ENCODE measurements at places on chromosomes 1 and 21.

DNA sequence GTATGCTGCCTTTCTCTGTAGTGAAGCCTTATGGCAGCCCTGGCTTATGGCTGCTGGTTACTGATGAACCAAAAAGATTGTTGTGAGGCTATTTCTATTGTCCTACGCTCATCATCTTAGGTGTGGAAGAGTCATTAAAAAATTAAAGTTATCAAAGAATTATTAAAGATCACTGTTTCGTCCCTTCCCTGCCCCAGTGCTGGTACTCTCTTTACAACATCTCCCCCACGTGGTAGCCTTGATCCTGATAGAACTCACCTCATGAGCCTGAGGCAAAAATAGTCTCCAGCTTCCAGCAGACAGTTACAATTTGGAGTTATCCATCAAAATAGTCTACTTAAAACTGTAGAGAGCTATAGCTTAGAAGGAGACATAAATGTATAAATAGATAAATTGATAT, 201.5 kb downstream of the S1PR1 start:
- DNase-seq: peak; percentile 50

- DNase-seq: no peak
Measured at GRCh38 chr1:230124186-230125128, 57.4 kb downstream of the GALNT2 start.

DNA sequence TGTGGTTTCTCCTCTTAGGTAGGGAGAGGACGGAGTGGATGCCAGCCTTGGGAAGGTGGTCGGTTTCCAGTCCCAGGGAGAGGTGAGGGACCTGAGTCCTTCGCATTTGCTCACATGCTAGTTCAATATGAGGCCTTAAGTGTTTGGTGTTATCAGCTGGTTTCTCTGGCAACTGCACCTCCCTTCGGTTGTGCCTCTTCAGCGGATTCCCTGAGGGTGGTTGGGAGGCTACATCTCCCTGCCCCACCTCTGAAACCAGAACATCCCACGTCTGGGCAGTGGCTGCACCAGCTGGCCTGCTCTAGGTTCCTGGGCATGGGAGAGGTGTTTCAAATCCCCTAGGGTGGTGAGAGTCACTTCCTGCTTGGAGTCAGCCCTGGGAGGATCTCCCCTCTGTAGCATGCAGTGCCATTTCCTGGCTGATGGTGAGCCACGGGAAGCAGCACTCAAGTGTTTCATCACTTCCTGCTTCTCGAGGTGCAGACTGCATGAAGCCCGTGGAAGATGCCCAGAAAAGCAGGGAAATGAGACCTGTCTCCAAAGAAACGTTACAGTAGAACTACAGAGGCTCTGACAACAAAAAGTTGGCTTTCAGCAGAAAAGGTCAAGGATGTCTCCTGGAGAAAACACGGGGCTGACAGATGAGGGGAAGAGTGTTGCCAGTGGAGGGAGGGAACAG, 4.5 kb downstream of the TMEM125 start:
- DNase-seq: peak; percentile 37

- no peak for DNase-seq
Measured at GRCh38 chr1:162233937-162234336, 142.7 kb downstream of the SPATA46 start.

GRCh38 chr1:215201283-215201682, 118.7 kb downstream of the KCNK2 start:
- no peak for DNase-seq

GRCh38 chr1:154870115-154870571, at the start of gene KCNN3:
KCNN3 (minus strand) TSS chr1:154870281; CDS start chr1:154869964, 317 bp downstream.
- peak; percentile 99 for DNase-seq

GRCh38 chr1:220572416-220572815, 44.5 kb downstream of the MARK1 start:
- no peak for DNase-seq

- no peak for DNase-seq
Measured at GRCh38 chr1:10961300-10961833, 51.1 kb upstream of the TARDBP start.

GRCh38 chr1:172549621-172550280, 16.8 kb downstream of the SUCO start:
- DNase-seq: no peak

GRCh38 chr1:166908942-166909341, 32.9 kb upstream of the TADA1 start:
- no peak for DNase-seq

DNA sequence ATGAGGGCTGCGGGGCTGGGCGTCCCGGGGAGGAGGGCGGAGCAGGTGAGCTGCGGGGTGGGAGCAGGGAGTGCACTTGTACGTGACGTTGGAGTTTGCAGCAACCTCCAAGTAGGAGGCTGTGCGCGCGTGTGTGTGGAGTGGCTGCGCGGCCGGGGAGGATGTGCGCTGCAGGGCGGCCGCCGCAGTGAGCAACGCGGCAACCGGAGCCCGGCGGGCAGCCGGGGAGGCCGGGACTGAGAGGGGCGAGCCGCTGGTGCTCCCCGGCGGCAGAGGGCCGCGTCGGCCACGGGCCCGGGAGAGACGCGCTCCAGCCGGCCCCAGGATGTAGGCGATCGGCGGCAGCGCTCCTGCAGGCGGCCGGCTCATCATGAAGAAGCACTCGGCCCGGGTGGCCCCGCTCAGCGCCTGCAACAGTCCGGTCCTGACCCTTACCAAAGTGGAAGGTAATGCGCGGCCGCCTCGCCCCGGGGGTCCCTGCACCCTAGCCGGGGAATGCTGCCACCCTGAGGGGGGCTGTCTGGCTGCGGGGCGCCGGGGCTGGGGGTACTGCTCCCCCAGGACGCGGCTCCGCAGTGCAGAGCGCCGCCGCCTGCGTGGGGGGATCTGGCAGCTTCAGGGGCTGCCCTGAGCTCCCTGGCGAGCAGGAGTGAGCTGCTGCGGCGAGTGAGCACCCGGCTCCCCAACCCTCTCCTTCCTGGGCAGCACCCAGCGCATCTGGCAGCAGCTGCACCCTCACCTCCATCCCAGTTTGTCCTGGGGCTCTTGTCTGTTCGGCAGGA, 158.9 kb upstream of the COA6 start:
- no peak for DNase-seq

- DNase-seq: no peak
Measured at GRCh38 chr1:184291701-184292100, 95.1 kb upstream of the C1orf21 start.

DNA sequence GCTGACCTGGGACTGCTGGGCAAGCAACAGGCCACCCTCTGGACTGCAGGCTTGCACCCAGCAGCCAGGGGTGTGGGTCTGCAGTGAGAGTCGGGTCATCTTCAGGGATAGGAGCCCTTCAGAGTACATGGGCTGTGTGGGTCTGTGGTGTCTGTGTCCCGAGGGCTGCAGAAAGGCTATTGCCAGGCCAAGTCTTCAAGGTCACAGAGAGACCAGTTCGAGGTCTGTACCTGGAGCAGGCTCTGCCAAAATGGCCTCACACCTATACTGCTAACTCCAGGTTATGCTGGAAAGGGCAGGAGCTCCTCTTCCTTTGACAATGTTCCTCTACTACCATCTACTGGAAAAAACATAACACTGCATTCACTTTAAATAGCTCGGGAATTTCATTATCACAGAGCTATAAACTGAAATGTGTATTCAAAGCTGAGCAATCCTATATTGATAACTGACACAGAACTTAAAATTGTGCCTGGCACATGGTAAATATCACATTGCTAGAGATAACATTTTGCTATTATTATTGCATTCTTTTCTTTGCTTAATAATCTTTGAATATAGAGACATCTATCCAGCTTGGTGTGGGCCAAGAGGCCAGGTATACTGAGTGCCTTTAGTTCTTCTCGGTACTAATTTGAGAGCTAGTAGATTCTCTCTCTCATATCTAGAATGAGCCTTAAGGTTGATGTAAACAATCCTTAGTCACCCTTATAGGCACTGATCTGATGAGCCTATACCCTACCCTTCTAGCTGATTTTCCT, 6.9 kb upstream of the DNAH14 start:
- peak; percentile 39 for DNase-seq

DNA sequence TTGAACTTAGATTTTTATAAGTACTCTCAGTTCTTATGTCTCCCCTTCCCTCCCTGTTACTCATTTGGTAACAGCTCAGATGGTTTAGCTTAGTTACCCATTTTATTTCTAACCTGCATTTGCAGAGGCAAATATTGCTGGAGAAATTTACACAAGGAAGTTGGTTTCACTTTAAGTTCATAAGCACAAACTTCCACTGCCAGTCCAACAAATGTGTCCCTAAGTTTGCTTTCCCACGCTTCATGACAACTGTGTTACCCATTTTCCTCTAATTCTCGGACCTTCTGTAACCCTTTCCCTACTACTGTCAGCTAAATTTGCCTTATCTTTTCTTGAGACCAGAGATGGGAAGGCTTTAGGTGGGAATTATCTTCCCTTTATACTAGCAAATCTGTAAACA, 63.9 kb upstream of the GPR25 start:
- DNase-seq: no peak

- no peak for DNase-seq
Measured at GRCh38 chr21:35134309-35134708, 85.2 kb upstream of the RUNX1 start.

DNA sequence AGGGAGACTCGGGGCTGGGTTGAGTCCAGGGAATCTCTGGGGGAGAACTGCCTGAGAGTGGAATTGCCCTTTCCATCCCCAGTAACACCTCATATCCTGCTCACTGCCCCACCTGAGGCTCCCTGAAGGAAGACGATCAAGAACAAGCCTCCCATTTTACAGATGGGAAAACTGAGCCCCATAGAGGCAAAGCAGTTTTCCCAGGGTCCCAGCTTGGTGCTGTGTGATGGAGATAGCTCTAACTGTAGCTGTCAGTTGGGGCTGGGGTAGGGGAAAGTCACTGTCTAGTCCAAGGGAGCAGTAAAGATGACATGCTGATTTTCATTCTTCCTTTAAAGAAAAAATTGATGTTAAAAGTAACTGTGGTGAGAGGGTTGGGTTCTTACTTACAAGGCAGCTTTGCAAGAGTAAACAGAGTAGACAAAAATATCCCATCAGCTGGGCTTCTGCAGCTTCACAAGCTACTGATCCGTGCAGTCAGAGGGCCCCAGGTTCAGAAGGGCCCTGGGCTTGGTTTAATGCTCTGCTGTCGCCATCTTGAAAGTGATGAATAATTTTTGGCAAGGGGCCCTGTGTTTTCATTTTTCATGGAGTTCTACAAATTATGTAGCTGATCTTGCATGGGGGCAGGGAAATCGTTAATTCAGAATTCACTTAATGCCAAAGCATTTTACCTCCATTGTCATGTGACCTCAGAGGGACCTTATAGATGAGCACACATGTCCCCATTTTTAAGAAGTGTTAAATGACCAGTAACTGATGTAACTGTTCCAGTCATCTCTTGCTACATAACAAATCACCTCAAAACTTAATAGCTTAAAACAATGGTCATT, 17.6 kb upstream of the TNFRSF1B start:
- DNase-seq: peak; percentile 88

GRCh38 chr1:209268479-209268878, 315.0 kb upstream of the CAMK1G start:
- DNase-seq: no peak

DNA sequence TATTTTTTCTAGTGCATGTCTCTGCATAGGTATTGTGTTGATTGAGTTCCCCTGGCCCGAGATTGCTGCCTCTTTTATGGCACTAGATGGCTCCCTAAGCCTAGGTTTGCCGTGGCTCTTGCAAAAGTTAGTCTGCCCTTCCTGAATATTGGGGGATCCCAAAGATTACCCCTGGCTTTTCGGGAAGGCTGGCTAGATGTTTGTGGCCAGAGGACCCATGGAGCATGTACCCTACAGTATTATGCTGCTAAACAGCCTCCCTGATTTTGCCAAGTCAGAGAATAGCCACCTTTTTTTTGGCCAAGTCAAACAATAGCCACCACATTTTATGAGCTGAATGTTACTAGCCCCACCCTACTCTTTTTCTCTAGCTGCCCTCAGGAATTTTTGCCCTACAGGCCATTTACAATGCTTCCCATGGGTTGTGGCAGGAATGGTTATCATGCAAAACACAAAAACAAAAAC, 343.2 kb downstream of the OLFM3 start:
- peak; percentile 3 for DNase-seq

GRCh38 chr1:40245686-40246085, 2.1 kb upstream of the TMCO2 start:
- DNase-seq: no peak

DNA sequence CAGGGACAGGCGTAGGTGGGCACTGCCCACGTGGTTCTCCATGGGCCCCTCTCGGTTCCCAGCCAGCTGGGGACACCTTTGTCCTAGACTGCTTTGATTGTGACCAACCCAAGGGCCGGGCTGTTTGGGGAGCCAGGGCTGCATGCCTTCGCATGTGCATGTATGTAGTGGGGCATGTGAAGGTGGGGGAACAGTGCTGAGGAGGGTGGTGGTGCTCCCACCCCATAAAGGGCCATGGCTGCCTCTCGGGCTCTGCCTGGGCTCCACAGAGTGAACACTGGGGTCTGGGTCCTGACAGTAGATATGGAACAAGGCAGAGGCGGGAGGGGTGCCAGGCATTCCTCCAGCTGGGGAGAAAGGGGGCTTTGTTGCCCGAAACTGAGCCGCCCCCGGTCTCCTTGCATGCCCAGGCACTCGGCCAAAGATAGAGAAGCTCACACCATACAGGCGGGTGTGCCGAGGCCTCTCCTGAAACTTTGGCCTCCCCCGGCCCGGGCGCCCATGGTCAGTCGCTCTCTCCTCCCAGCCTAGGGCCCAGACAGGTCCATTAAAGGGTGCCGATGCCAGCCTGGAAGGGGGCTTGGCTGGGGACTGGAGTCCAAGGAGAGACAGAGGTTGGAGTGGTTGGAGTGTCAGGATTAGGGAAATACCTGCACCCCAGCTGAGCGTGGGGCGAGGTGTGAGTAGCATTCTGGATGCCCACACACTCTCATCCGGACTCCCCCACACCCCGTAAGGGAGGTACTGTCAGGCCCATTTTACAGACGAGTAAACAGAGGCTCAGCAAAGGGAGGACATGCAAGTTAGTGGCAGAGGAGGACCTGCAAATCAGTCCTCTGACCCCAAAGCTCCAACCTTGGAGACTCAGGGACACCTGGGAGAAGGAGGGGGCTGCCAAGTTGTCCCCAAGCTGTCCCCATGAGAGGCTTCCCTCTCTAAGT, 41.1 kb downstream of the EPHA2 start:
- DNase-seq: no peak

- no peak for DNase-seq
Measured at GRCh38 chr1:203450479-203451149, 25.0 kb upstream of the PRELP start.

GRCh38 chr1:44714944-44715571, 15.9 kb downstream of the RNU5D-1 start:
- DNase-seq: peak; percentile 94

- DNase-seq: no peak
Measured at GRCh38 chr1:11289064-11289463, 16.1 kb downstream of the UBIAD1 start.

DNA sequence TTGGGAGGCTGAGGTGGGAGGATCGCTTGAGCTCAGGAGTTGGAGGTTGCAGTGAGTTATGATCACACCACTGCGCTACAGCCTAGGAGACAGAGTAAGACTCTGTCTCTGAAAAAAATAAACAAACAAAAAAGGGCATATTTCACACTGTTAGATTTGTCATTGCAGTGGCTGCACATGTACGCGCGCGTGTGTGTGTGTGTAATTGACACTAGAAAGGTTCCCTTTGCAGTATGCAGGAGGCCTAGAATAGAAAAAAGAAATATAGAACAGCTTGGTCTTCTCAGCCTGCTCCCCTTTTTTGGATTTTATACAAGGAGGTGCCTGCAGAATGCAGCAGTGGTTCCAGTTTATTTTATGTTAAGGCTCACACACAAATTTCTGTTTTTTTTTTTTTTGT, 8.6 kb downstream of the MACO1 start:
- DNase-seq: no peak
